SK-N-MC (cell line): ENCODE measurements at places on chromosomes 1 and 21.

DNA sequence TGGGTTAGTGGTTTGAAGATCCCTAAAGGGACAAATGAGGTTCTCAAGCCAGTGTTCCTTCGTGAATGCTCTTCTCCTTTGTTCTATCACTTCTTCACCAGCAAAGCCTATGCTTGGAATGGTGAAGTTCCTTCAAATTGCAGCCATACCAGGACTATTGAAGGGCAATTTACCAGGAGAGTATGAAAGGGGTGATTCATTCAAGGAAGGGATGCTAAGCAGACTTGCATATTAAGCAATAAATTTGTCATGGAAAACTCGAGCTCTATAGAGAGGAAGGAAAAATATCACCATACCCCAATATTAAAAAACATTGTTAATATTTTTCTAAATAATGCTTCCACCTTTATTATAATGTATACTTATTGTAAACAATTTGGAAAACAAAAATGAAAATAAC, 9.3 kb upstream of the TSNAX start:
- no peak for DNase-seq

GRCh38 chr1:31753707-31754349, 10.3 kb downstream of the ADGRB2 start:
- DNase-seq = no peak

DNA sequence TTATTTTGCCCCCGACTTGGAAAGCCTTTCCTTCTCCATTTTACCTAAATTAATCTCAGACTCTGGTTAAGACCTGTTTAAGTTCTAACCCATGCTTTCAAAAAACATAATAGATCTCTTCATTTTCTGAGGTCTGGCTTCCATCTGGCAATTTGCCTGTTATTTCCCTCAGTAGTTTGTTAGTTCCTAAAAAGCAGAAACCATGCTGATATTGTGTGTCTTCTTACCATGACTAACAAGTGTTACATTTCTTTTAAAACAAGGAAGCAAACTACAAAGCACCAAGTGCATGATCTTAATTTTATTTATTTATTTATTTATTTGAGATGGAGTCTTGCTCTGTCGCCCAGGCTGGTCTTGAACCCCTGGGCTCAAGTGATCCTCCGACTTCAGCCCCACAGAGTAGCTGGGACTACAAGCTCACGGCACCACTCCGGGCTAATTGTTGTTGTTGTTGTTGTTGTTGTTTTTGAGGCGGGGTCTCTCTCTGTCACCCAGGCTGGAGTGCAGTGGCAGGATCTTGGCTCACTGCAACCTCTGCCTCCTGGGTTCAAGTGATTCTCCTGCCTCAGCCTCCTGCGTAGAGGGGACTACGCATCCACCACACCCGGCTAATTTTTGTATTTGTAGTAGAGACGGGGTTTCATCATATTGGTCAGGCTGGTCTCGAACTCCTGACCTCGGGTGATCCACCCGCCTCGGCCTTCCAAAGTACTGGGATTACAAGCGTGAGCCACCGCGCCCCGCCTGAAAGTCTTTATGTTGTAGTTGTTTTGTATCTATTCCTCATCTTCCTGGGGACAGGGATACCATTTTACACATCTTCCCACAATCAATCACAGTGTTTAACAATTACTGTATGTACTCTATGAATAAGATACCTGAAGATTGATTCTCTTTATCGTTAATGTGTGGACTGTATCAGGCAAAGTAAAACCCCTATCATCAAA, 1.3 kb upstream of the PATJ start:
- DNase-seq = no peak

GRCh38 chr1:221858818-221859611, 117.1 kb upstream of the DUSP10 start:
- DNase-seq = no peak

GRCh38 chr1:36775716-36776115, 258.6 kb downstream of the GRIK3 start:
- no peak for DNase-seq

DNA sequence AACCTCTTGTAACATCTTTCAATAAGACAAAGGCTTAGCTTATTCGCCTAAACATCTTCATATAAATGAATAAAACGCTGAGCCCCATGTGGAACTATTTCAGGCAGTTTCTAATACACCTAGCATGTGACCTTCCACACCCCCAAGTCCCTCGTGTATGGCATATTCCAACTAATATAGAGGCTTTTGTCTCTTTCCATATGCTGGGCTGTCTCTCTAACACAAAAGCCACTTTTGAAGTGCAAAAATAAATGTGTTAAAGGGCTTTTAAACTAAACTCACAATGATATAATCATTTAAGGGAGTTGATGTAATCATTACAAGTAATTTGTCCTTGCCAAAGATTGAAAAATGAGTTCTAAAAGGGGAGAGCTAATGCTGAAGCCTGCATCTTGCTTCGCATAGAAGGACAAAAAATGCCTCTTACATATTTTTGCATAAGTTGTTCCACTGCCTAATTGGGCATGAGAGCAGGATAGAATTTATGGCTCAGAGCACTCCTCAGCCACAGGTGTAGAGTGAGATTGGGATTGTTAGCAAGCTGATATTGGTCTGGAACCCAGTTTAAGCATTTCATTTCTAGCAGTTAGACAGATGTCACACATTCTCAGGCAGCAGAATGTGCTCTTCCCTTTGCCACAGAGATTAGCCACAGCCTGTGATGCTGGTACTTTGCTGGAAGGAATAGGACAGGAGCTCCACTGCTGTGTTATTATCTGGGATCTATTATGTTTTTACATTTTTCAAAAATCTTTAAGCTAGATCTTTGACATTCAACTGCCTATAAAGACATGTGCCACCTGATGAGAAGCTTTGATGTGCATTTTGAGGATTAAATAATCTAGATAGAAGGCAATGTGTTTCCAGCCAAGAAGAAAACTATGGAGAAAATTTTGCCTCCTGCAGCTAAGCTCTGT, 1044.4 kb downstream of the ADGRL2 start:
- no peak for DNase-seq

- DNase-seq = no peak
Measured at GRCh38 chr1:197768014-197768805, 7.1 kb downstream of the DENND1B start.

DNA sequence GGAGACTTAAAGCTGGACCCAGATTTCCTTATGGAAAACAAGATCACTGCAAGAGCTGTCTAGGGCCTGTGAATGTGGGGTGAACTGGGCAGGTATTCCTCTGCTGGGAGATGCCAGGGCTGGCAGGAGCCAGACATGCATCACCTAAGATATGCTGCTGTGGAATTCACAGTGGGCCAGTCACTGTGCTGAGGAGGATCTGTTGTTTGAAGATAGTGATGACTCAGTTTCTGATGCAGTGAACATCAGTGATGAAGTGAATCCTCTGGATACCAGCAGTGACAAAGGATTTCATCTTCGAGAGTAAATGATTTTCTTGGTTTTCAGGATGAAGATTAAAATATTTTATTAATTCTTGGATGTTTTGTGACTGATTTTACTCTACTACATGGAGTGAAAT, 29.9 kb upstream of the CAMSAP2 start:
- DNase-seq = no peak

GRCh38 chr1:22796642-22797041, 86.0 kb downstream of the EPHB2 start:
- no peak for DNase-seq

DNA sequence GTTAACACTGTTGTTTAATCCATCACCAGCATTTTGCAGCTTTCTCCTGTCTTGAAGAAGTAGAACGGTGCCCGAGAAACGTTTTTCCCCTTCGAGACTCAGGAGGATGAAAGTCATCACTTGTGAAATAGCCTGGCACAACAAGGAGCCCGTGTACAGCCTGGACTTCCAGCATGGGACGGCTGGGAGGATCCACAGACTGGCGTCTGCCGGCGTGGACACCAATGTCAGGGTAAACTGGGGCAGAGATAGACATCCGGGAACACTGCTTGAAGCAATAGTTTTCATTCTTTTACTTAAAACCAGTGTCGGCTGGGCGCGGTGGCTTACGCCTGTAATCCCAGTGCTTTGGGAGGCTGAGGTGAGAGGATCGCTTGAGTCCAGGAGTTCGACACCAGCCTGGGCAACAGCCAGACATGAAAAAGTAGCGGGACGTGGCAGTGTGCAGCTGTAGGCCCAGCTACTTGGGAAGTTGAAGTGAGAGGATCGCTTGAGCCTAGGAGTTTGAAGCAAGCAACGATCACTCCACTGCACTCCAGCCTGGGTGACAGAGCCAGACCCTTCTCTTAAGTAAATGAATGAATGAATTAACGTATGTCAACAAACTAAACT, 945 bp downstream of the CHAF1B start:
- DNase-seq = no peak

- DNase-seq = no peak
Measured at GRCh38 chr1:172682812-172683211, 23.9 kb downstream of the FASLG start.

- DNase-seq = no peak
Measured at GRCh38 chr1:24765308-24765988, 20.2 kb downstream of the CLIC4 start.

DNA sequence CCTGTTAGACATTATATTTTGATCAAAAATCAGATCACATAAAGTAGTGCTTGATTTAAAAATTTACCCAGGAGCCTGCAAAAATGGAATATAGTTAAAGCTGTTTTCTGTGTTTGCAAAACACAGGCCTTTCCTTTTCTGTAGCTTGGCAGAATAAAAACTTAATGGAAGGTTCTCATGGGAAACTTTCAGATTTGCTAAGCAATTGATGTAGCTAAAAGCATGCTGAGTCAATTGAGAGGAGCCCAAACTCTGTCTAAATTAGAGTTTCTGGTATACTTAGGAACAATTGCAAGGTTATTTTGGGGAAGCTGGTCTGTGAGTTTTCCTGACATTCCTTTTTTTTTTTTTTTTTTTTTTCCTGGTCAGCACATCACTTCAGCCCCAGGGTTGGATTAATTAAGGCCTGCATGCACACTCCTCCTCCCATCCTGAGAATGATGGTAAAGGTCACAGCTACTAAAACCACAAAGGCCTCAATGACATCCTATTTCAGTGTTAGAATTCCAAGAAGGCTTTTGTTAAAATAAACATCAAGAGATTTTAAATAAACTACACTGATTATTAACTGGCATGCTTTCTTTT, 608.7 kb downstream of the PLPP3 start:
- DNase-seq = no peak

DNA sequence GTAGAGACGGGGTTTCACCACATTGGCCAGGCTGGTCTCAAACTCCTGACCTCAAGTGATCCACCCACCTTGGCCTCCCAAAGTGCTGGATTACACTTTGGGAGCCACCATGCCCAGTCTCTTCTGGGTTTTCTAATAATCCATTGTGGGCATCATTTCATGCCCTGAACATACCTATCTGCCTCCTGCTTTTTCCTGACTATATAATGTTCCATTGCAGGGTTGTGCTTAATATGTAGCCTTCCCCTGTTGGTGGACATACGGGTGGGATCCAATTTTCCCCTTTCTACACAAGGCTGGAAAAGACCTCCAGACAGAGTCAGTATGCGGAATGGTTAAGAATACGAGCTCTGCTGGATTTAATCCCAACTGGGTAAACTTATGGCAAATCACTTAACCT, 3.5 kb upstream of the ZNF683 start:
- DNase-seq = no peak

DNA sequence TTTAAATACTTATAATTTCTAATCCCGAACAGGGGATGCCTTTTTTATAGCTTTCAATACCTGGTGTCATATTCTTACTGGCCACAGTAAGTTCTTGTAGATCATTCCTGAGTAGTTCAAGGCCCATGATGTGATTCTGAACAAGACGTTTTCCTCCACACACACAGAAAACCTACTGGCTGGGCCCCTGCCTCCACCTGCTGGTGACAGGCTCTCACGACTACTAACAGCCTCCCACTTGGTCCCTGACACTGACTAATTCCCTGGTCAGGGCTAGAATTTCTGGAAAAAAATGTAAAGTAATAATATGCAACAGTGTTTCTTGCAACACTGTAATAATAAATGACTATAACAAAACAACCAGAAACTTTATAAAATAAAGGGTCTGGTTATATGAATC, 50.4 kb upstream of the RIPK4 start:
- DNase-seq = peak; percentile 22

- DNase-seq = no peak
Measured at GRCh38 chr1:115445090-115445489, 107.0 kb upstream of the NGF start.

DNA sequence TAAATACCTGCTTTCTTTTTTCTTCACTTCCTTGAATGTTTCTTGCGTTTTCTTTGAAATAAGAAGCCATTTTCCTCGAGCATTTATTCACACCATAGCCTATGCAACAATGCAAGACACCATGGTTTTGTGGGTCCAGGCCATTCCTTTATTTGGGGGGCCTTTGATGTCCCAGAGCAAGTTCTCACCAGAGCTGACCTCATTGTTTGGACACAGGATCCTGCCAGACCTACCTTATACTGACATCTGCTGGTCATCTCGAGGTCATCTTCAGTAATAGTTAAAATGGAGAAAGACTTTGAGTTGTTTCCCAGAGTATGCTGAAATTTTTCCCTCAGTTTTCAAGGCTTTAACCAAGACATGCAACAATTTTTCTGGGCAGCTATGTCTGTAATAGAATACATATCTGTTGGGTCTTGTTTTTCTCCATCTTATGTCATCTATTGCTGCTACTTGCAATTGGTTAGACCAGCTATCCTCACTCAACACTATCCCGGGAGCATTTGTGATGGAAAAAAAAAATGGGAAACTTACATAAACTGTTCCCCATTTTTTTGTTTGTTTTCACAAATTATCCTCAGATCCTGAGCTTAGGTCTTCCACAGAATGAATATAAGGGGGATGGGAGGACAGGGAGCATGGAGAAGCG, 34.0 kb upstream of the BACE2 start:
- no peak for DNase-seq

DNA sequence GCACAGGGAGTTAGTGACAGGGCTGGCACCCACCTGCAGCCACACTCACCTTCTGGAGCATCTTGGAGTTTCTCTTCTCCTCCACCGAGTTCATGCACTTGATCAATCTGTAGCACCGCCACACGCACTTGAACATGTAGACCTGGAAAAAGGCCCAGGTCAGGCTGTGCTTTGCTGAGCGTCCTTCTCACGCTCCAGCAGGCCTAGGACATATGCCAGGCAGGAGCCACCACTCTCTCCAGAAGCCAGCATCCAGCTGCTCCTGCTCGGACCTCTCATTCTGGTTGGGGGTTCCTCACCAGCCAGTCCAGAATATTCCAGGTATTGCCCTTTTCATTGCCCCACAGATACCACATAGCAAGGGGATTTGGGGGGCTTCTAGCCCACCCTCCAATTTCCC, 11.7 kb upstream of the MATN1 start:
- no peak for DNase-seq

DNA sequence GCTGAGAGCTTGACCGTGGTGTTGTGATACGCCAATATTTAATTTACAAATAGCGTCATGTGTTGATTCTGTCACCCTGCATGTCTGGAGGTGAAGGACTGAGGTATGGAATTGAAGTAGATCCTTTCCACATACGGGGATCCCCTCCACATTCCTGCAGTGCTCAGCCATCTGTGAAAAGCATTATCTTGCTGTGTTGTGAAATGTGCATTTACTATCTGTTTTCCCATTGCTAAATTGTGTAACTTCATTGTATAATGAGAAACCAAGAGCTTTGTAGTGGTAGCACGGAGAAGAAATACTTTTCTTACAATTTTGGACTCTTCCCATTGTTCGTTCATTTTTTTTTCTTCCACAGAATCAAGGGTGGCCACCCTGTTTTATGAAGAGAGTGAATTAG, 577.3 kb upstream of the ZP4 start:
- no peak for DNase-seq
